ENCODE measurements at places on chromosomes 1 and 21. TPM values are rescaled to one million over a fixed set of nuclear protein-coding genes. Genes with fewer than 3 reads are reported as not detected.

GRCh38 chr21:45748593-45748992 is 105.1 kb downstream of the PCBP3 start:
- H3K27ac ChIP-seq, result no peak overlapping the region
- H3K36me3 ChIP-seq, result peaks cover 12% of the 10 kb centered on the region
- peaks cover 5% of the 10 kb centered on the region for H3K4me1 ChIP-seq

The TP73 gene
- 1.4 TPM for total RNA-seq

DNA sequence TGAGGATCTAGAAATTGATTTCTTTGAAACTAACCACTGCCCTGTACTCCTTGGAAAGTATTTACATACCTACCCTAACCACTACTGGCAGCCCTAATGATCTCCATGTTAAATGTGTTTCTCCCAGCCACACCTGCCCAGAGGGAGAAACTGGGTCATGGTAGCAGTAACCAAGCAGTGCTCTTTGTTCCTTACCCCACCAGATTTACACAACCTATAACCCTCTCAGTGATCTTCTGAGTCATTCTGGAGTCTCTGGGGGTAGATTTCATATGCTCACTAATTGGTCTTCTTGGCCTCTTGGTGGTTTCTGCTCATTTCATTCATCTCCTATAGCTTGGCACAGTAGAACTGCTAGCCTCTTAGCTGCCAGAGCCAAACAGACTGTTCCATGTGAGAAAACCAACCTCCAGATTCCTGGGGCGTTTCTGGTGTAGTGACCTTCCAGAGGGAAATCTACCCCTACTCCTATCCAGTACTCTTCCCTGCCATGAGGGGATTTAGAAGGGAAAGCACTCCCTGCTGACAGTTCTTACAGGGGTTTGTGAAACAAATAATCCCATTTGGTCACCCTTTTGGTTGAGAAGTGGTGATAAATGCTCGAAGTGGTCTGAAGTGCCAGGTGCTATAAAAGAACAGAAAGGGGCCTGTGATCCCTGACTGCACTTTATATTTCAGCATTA is 36.2 kb upstream of the LRIG2 start:
- H3K27me3 ChIP-seq, result peaks cover 2% of the 10 kb centered on the region
- H3K4me3 ChIP-seq, result no peak overlapping the region
- peaks cover 3% of the 10 kb centered on the region for H3K4me1 ChIP-seq
- no peak for DNase-seq
- peaks cover 3% of the 10 kb centered on the region for H3K36me3 ChIP-seq

DNA sequence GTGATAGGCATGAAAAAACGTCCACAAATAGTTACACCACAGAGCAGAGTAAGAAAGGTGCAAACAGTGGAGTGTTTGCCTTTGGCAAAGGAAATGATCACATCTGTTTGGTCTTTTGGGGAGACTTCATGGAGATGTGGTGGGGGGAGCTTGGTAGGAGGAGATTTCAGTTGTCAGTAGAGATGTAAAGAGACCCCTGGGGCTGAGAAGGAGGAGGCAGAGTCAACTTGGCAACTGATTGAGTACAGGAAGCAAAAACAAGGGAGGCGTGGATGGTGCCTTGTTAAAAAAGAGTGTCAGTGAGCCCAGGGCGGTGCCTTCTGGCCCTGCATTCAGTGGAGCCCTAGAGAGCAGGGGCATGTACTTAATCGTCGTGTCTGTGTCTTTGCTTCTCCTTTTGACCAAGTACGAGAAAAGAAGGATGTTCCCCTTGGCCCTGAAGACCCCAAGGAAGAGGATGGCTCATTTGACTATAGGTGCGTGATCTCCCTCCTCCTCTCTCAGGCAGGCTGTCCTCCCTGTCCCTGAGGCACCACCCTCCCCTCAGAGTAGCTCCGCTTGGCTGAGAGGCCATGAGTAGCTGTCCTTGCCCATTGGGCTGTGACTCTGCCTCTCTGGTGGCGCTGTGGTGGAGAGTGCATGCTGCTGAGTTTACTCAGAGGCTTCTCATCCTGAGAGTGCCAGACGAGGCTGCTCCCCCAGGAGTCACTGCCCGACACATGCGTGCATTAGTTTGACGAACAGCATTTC is 30.4 kb upstream of the CNTN2 start:
- peaks cover 2% of the 10 kb centered on the region for H3K27me3 ChIP-seq
- DNase-seq, result no peak
- no peaks in the 10 kb centered on the region for H3K4me1 ChIP-seq
- H3K27ac ChIP-seq, result no peak overlapping the region
- no peaks in the 10 kb centered on the region for H3K36me3 ChIP-seq

GRCh38 chr1:242219298-242219901 is 220.5 kb upstream of the MAP1LC3C start:
- no peak overlapping the region for H3K4me3 ChIP-seq
- no peak for DNase-seq
- no peak overlapping the region for H3K27ac ChIP-seq
- H3K4me1 ChIP-seq, result no peaks in the 10 kb centered on the region
- H3K27me3 ChIP-seq, result no peaks in the 10 kb centered on the region

- no peak overlapping the region for H3K4me3 ChIP-seq
- H3K27me3 ChIP-seq, result no peaks in the 10 kb centered on the region
- no peak for DNase-seq
- H3K36me3 ChIP-seq, result no peaks in the 10 kb centered on the region
- H3K4me1 ChIP-seq, result no peaks in the 10 kb centered on the region
- H3K27ac ChIP-seq, result no peak overlapping the region
These were observed 129.2 kb downstream of the ADAMTS1 start for GRCh38 chr21:26715878-26716506.

The L1TD1 gene
- not detected for total RNA-seq

GRCh38 chr1:88526456-88526855 is 157.6 kb upstream of the PKN2 start:
- H3K4me1 ChIP-seq, result no peaks in the 10 kb centered on the region
- no peak for DNase-seq
- no peaks in the 10 kb centered on the region for H3K36me3 ChIP-seq
- peaks cover 5% of the 10 kb centered on the region for H3K27me3 ChIP-seq
- no peak overlapping the region for H3K4me3 ChIP-seq

DNA sequence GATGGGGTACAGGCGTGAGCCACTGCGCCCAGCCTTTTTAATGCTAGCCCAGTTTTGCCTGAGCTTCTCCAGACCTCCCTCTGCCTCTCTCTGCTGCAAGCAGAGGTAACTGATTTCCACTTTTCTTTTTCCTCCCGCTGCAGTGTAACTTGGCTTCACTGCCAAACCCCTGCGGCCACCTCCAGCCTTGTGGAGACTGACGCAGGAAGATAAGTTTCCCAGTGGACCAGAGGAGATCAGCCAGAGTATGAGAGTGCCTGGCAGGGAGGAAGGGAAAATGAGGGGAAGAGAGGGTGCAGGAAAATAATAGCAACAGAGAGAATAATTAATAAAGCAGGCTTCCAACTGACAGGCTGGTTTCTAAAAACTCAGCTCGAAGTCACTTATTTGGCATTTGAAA is 143.7 kb downstream of the PCNX2 start:
- no peak for DNase-seq
- no peaks in the 10 kb centered on the region for H3K27me3 ChIP-seq
- H3K4me3 ChIP-seq, result no peak overlapping the region
- H3K36me3 ChIP-seq, result peaks cover 20% of the 10 kb centered on the region

The PLA2G4A gene
- 0.21 TPM for total RNA-seq

GRCh38 chr21:33273044-33273443 is 6.9 kb downstream of the IL10RB start:
- peaks cover 24% of the 10 kb centered on the region for H3K4me1 ChIP-seq
- DNase-seq, result no peak
- H3K27me3 ChIP-seq, result no peaks in the 10 kb centered on the region
- H3K4me3 ChIP-seq, result no peak overlapping the region

GRCh38 chr21:45979141-45979631 is 2.4 kb upstream of the COL6A1 start:
- no peaks in the 10 kb centered on the region for H3K36me3 ChIP-seq
- no peak overlapping the region for H3K4me3 ChIP-seq
- peaks cover 7% of the 10 kb centered on the region for H3K4me1 ChIP-seq
- peaks cover 33% of the 10 kb centered on the region for H3K27me3 ChIP-seq
- H3K27ac ChIP-seq, result no peak overlapping the region

The PPP1R12B gene
- 15.8 TPM for total RNA-seq

- DNase-seq, result no peak
These were observed 5.8 kb upstream of the EPS8L3 start for GRCh38 chr1:109769330-109770078.

DNA sequence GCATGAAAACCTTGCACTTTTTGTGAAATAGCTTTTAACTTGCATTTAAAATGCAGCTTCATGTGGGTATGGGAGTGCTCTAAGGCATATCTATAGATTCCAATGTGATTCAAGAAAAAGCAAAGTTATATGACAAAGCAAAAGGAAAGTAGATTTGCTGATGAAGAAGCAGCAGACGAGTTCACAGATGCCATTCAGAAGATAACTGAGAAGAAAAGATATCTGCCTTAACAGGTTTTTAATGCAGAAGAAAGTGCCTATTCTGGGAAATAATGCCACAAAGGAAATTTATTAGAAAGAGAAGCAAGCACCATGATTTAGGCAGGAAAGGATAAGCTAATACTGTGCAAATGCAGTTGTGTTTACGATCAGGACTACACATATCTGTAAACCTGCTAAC is 68.1 kb downstream of the PHTF1 start:
- DNase-seq, result no peak
- H3K36me3 ChIP-seq, result peaks cover 19% of the 10 kb centered on the region
- H3K4me1 ChIP-seq, result no peaks in the 10 kb centered on the region
- no peak overlapping the region for H3K27ac ChIP-seq
- no peak overlapping the region for H3K4me3 ChIP-seq

DNA sequence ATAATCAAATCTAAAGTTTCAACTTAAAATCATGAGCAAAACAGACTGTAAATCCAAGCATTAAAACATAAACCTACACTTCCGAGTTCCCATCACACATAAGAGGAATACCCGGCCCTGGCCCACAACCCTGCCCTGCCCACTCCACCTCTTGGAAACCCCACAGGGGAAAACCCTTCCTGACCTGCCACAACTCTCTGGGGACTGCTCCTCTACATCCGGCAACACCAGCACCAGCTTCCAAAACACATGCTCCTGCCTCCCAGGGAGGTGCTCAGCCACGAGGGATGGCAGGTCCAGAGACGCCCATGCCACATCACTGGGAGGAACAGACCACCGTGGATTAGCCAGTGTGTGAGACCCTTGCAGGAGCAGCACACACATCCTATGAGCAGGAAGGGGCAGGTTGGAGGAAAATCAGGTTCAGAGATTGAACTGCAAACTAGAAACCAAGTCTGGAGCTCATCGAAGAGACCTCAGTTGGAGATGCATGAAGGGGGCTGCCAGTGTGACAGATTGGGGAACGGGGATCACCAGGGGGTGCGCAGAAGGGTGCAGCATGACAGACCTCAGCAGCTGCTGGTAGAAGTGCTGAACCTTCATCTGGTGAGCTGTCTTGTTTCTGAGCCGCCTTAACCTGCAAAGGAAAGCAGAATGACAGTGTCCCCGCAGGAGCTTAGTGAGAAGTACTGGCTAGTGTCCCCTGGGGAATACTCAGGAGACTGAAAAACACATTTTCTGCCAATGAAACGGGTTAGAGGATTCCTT is 25.8 kb upstream of the LSS start:
- peak overlapping the region; percentile 62 for H3K4me3 ChIP-seq
- DNase-seq, result no peak
- no peaks in the 10 kb centered on the region for H3K27me3 ChIP-seq
- H3K4me1 ChIP-seq, result peaks cover 43% of the 10 kb centered on the region
- H3K36me3 ChIP-seq, result peaks cover 52% of the 10 kb centered on the region

The KRTAP19-4 gene
- not detected for total RNA-seq

The MARK1 gene
- total RNA-seq, result not detected

DNA sequence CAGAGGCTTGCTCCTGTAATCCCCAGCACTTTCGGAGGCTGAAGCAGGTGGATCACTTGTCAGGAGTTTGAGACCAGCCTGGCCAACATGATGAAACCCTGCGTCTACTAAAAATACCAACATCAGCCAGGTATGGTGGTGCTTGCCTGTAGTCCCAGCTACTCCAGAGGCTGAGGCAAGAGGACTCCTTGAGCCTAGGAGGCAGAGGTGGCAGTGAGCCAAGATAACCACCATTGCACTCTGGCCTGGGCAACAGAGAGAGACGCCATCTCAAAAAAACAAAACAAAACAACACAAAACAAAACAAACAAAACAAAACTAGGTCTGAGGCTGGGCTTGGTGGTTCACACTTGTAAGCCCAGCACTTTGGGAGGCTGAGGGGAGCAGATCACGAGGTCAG is 38.7 kb upstream of the RAP1GAP start:
- no peak overlapping the region for H3K4me3 ChIP-seq
- no peak for DNase-seq
- H3K36me3 ChIP-seq, result peaks cover 32% of the 10 kb centered on the region
- H3K27ac ChIP-seq, result no peak overlapping the region

The IFI16 gene
- total RNA-seq, result 232 TPM

- peaks cover 45% of the 10 kb centered on the region for H3K36me3 ChIP-seq
- H3K4me1 ChIP-seq, result peaks cover 15% of the 10 kb centered on the region
- no peak overlapping the region for H3K27ac ChIP-seq
- H3K27me3 ChIP-seq, result no peaks in the 10 kb centered on the region
- no peak for DNase-seq
These were observed 16.1 kb downstream of the F5 start for GRCh38 chr1:169570172-169570574.

GRCh38 chr1:52059321-52059720 is 3.2 kb downstream of the BTF3L4 start:
- no peak overlapping the region for H3K27ac ChIP-seq
- DNase-seq, result no peak
- peaks cover 31% of the 10 kb centered on the region for H3K36me3 ChIP-seq
- peak overlapping the region; percentile 32 for H3K4me3 ChIP-seq

DNA sequence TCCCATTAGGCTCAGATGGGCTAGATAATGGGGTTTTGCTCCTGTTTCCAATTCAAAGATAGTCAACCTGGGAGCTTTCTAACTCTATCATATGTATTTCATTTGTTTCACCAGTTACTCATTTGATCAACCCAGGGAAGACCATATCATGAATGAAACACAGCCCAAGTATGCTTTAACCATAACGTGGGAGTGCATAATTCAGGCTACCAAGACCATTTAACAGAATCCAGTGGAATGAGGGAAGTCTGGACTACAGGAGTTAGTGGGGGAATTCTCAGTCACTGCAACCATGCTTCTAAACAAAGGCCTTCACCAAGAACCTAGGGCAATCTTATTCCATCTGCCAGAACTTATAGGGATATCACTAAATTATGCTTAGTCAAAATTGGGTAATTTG is 15.0 kb upstream of the SLC16A1 start:
- H3K27me3 ChIP-seq, result no peaks in the 10 kb centered on the region
- no peak overlapping the region for H3K27ac ChIP-seq
- peaks cover 9% of the 10 kb centered on the region for H3K4me1 ChIP-seq
- no peak overlapping the region for H3K4me3 ChIP-seq
- peaks cover 24% of the 10 kb centered on the region for H3K36me3 ChIP-seq
- no peak for DNase-seq

Data from activated T-helper 1 cell treated with anti-CD3 and anti-CD28 coated beads, Interleukin-12 subunit alpha, Interleukin-12 subunit beta, Interleukin-2, Interleukin-4 antibody, amounts not matched to agents 30 ng/mL and 10 ng/mL and 1 ng/mL, durations not matched to agents 14 hours and 24 hours and 36 hours (primary cell).